Hypothalamus (tissue), 51 donors: ENCODE measurements at places on chromosomes 7 and 10.

- DNase-seq: no peak
Observed at GRCh38 chr10:118798231-118798662, 43.5 kb upstream of the CACUL1 start.

GRCh38 chr10:122018951-122019413 lies 30.0 kb downstream of the TACC2 start:
- no peak for DNase-seq

GRCh38 chr10:11908536-11908935 lies 85.4 kb downstream of the PROSER2 start:
- DNase-seq: no peak

DNA sequence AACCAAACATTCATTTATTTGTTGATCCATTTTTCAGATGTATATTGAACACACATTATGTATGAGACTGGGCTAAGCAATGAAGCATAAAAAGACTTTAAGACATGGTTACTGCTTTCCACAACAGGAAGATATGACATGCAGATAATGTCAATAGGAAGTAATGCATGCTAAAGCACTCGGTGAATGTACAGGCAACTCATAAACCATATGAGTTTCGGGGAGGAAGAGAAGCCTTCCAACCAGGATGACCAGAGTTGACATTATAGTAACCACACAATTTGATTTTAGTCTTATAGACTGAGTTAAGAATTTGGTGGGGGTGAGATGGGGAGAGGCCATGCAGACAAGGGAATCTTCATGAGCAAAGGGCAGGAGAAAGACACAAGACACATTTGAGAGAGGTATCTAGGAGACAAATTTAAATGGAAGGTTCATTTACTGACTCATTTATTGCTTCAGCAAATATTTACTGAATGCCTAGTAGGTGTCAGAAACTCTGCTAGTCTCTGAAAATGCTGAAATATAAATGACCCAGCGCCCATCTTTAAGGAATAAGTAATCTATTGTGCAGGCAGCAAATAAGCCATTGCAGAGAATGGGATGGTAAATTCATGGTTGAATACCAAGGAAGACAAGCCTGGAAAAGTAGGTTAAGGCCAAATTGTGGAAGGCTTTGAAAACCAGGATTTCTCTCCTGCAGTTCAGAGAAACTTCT lies 19.0 kb upstream of the SLK start:
- no peak for DNase-seq

- no peak for DNase-seq
Observed at GRCh38 chr10:62934258-62934657, 118.1 kb upstream of the EGR2 start.

GRCh38 chr7:98993024-98993897 lies 114.9 kb downstream of the TRRAP start:
- no peak for DNase-seq

- DNase-seq: no peak
Observed at GRCh38 chr7:138579136-138579535, 119.1 kb downstream of the TRIM24 start.

DNA sequence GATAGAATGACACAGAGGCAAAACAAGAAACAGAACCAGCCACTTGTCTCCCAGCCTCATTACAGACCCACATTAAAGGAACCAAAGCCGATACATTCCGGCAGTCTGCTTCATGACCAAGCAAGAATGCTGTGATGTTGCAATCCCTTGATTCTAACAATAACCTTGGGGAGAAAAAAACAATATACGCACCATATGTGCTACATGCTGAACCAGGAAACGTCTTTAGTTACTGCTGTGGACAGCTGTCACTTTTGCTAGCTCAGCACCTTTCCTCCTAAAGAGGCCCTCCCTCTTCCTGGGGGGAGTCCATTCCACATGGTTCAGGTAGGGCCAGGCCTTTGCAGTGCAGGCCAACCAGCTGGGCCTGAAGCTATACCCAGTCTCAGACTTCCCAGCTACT lies 79.1 kb downstream of the PRTFDC1 start:
- no peak for DNase-seq

- no peak for DNase-seq
Observed at GRCh38 chr10:121062115-121062514, 211.0 kb downstream of the WDR11 start.
